ENCODE measurements at places on chromosomes 2 and 18.

DNA sequence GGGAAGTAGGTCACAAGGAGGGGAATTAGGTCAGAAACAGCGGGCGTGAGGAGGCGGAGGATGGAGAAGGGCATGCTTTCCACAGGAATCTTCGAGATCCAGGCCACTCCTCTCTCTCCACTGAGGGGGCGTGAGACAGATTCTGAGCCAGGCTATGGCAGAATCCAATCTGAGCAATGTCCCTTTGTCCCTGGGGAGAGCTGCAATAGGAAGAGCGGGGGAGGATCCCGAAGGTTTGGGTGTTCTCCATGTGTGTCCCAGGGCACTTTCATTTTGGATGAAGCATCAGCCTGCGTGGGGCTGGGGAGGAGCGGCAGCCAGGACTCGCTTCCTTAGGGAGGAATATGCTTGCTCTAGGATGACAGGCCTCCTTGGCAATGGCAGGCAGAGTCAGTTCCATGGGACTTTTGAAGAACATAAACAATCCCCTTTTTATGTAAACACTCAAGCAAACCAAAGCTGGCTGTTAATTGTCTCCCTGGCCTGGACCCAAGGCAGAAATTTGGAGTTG, 84.0 kb downstream of the LIPG start:
- DNase-seq, result no peak

- DNase-seq, result no peak
These were observed 97.3 kb upstream of the RGPD4 start for GRCh38 chr2:107729440-107729839.

DNA sequence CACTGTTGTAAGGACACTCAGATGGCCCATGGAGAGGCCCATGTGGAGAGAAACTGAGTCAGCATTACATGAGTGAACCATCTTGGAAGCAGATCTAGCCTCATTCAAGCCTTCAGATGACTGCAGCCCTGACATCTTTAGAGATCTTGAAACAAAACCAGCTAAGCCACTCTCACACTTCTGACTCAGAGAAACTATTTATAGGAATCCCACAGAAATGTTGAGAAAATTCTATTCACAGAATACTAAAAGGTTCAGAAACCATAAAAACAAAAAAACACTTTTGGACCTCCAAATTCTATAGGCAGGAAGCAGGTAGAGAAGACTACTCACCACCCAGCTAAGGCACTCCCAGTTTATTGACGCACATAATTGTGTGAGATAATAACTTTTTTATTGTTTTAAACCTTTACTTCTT, 8.7 kb downstream of the TMEM169 start:
- no peak for DNase-seq

DNA sequence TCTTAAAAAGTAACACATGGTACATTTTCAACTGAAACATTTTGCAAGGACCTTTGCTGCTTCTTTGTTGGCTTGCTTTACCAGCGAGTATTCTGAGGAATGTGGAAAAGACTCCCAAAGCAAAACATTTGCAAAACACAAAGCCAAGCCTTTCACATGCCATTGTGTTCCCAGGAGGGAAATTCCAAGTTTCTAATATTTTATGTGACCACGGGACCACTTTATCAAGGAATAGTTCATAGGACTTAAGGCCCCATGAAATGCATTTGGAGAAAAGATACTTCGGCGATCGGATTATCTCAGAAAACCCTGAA, 26.2 kb downstream of the CYP27C1 start:
- no peak for DNase-seq

DNA sequence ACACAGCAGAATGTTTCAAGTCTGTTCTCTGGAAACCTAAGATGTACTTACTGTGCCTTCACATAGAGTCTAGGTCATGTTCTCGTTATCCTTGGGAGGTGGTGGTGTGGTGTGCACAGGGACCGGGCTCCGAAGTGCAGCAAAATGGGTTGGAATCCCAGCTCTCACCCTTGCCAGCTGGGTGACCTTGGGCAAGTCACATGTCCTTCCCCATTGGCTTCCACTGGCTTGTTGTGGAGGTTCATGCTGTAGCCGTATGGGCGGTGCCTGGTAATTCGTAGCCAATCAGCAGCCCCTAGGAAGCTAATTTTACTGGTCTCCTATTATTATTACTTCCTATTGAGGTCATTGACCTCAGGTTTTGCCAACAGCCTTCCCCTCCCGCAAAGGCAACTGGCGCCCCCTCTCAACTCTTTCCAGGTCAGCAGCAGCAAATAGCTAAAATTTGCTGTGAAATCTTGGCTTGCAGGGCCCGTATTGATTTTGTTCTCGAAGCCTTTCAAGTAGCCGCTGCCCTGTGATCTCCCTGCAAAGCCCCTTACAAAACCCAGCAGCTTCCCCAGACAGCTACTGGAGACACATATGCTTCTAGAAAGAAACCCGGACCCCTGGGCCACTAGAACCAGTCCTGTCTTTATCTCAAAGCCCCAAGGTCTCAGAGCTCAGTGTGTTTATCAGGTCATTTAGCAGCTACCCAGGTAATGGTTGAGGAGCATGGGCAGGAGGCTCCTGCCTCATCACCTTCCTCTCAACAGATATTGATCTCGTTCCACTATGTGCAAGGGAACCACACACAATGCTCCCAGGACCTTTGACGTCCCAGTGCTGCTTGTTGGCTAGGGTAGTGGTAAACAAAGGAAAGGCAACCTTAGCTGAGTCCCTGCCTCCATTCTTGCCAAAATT, 66.5 kb upstream of the SLC1A4 start:
- no peak for DNase-seq

- no peak for DNase-seq
These were observed 46.1 kb downstream of the CFAP36 start for GRCh38 chr2:55565613-55566012.

GRCh38 chr18:3060667-3061580, 48.0 kb upstream of the LPIN2 start:
- no peak for DNase-seq

DNA sequence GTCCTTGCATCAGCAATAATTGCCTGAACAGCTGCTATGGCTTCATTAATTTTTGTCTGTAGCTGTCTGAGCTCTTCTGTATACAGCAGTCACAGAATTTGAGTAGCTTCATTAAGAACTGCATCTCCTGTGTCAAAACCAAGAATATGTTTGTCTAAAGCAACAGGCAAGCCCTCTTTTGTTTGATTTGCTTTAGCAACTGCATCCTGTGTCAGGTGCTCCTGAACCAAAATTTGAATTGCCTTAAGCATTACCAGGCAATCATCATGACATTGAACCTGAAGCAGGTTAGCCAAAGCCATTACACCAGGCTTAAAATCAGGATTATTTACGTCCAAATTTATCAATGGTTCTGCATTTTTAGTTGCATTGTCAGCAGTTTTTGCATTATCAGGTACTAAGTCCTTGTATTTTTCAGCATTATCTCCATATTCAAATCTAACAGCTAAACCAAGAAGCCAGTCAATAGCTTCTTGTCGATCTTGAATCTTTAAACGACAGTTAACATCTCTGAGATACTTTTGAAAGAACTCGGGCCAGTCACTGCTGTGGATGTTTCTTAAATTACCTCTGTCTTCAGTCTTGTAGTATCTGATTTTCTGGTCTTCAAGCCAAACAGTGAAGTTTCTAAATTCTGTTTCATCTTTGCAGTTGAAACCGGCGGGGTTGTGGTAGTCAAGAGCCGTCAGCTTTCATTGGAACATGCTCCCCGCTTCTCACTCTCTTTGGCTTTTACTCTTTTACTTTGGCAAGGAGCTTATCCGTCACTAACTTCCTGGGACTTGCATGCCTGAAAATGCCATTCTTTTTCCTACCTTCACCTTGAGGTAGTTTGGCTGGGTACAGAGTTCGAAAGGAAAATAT, 42.2 kb downstream of the MERTK start:
- no peak for DNase-seq

DNA sequence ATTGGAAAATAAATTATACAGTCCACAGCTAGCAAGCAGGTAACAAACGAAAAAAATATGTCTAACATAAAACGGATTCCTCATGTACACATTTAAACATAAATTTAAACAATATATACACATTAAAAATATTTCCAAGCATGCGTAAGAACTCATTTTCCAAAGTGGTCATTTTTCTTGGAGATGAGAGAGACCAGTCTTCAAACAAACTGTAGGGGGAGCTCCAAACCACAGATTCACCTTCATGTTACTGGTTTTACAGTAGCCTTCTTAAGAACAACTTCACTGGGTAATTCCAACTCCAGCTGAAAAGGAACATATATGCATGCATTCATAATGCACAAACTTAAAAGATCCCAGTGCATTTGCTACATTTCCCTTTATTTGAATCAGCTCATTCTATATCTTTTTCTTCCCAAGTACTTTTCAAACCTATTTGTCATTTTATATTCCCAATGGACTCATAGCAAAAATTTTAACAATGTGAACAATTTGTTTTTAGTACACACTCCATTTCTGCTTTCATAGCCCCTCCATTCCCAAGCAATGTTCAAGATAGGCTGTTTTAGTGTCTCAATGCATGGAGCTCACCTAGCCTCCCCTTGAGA, 4.7 kb upstream of the STAMBP start:
- DNase-seq, result peak; percentile 62

GRCh38 chr2:8526403-8526696, 155.5 kb upstream of the ID2 start:
- no peak for DNase-seq

GRCh38 chr2:99910902-99911301, 231.5 kb downstream of the AFF3 start:
- DNase-seq, result no peak

- DNase-seq, result no peak
These were observed 331.1 kb downstream of the RND3 start for GRCh38 chr2:150156415-150156814.

DNA sequence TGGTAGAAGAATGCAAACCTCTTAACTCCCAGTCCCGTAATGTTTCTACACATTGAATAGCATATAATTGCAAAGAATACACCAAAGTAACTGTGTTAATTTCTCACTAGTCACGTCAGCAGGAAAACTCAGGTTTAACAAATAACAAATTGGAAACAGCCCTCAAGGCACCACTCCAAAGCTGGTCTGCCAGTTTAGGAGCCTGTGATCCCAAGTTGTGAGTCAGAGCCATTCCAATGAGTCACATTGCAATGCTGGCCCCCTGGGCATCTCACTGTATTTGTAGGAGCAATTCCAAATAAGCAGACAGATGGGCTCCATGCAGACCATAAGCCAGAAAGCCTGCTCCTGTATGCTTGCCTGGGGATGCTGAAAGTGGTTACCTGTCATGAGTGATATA, 143.2 kb upstream of the SETBP1 start:
- DNase-seq, result no peak

GRCh38 chr18:67379981-67380380, 136.5 kb downstream of the DSEL start:
- DNase-seq, result no peak

DNA sequence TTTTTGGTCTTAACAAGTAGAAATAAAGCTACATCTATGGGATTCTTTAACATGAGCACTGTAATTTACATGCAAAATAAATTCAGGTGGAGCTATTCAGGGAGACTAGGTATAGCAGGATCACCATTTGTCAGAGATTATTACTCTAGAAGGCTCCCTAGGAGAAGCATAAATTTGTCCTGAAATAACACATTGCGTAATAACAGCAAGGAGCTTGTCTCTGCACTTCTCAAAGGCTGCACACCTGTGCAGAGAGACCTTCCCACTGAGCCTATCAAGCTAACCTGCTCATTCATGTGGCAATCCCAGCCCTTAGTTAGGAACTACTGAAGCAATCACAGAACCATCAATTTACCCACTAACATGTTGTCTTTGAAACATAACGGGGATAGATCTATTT, 437.4 kb upstream of the MC4R start:
- peak; percentile 15 for DNase-seq

GRCh38 chr2:205975082-205975949, 110.7 kb downstream of the INO80D start:
- no peak for DNase-seq

DNA sequence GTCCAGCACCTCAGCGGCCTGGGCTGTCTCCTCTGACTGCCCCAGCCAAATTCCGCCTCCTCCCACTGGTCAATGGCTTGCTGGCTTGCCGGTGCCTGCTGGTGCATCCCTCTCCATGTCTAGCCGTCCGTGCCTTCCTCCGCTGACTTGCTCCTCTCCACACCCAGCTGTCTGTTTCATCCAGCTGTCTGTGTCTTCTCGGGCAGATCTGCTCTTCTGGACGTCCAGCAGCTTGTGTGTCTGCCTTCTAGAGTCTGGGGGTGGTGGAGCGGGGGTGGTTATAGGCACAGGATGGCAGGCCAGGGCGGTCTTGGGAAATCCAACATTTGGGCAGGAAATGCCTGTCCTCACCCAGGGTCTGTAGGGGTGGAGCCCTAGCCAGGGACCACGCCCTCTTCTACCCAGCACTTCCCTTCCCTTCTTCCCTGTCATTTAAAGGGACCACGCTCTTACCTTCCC, 369.2 kb downstream of the GALNT13 start:
- no peak for DNase-seq

GRCh38 chr2:98448441-98449145, 3.9 kb downstream of the INPP4A start:
- DNase-seq, result no peak

DNA sequence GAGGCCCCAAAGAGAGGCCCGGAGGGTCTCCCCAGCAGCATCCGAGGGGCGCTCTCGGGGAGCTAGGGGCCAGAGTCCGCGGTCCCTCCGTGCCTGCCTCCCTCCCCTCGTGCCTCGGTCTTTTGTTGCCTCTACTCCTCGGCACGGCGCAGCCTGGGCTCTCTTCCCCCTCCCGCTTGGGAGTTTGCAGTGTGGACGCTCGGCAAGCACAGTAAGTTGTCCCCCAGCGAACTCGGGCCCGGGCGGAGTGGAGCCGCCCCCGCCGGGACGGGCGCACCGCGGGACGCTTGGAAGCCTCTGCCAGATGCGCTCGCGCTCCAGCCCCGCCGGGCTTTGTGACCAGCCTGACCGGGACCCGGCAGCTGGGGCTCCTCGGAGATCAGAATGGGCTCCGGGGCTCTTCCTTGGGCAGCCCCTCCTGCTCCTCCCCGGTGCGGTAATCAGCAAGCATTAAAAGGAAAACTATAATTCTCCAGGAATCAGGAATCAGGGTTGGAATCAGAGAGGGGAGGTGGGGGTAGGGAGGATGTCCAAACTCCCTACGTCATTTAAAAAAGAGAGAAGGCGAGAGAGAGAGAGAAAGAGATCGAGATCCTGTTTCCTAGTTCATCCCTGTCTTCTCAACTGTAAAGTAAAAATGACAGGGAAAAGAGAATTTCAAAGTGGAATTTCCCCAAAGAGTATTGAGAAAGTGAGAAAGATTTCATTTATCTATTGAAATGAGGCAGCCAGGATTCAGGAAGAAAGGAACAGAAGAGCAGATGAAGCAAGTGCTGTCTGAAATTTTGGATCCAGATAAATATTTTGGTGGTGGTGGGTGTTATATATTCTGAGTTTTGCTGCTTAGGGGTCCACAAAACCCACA, 786 bp upstream of the TMEM200C start:
- no peak for DNase-seq

DNA sequence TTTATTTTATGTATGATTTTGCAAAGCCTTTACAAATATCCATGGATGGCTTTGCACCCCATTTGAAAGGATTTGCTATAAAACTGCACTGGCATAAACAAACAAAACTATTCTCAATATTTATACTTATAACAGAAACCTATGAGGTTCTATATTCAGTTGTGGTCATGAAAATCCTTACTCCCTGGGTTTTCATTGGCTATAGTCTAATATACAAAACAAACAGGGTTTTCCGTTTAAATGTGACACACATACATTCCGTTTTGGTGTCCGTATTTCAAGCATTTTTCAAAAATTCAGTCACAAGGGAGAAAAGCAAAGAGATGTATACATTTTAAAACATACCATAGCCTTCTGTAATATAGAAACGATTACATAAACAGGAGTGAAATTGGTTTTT, 100.0 kb downstream of the TCF4 start:
- no peak for DNase-seq

GRCh38 chr2:236109473-236109872, 58.7 kb downstream of the GBX2 start:
- no peak for DNase-seq
